Lower lobe of right lung (tissue), 2 donors: ENCODE measurements at places on chromosomes 1 and 21. TPM values are rescaled to one million over a fixed set of nuclear protein-coding genes. Genes with fewer than 3 reads are reported as not detected.

ITGB2 gene
- 468 TPM for total RNA-seq

FAM151A gene
- total RNA-seq: not detected

REN gene
- total RNA-seq: 0.59 TPM

HMCN1 gene
- total RNA-seq: 28.0 TPM

CAPZB gene
- 236 TPM for total RNA-seq

TRAF3IP3 gene
- 12.4 TPM for total RNA-seq

TAL1 gene
- total RNA-seq: 15.4 TPM

TRNP1 gene
- total RNA-seq: 15.3 TPM
